Hepatocyte (in vitro differentiated cells): ENCODE measurements at places on chromosomes 5 and 9.
A peak's percentile ranks its signal among the peaks of the same experiment; 100 is the strongest.

DNA sequence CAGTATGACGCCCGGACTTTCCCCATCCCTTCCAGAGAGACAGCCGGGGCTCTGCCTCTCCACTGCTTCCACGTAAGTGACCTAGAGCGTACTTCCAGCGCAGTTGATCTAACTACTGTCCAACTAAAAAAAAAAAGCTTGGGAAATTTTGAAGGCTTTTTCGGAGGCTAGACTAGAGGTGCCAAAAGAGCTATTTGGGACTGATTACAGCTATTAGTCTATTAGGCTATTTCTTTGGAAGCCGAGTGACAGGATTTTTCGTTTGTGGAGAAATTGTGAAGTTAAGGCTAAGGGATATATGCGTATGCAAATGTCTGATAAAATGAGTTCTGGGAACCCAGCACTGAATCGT lies 1.5 kb downstream of the CCNO start:
- DNase-seq: no peak

GRCh38 chr9:83334320-83334719 lies 203.9 kb downstream of the FRMD3 start:
- peak; percentile 90 for DNase-seq

GRCh38 chr9:128706671-128707381 lies 4.5 kb downstream of the PKN3 start:
- DNase-seq: no peak

DNA sequence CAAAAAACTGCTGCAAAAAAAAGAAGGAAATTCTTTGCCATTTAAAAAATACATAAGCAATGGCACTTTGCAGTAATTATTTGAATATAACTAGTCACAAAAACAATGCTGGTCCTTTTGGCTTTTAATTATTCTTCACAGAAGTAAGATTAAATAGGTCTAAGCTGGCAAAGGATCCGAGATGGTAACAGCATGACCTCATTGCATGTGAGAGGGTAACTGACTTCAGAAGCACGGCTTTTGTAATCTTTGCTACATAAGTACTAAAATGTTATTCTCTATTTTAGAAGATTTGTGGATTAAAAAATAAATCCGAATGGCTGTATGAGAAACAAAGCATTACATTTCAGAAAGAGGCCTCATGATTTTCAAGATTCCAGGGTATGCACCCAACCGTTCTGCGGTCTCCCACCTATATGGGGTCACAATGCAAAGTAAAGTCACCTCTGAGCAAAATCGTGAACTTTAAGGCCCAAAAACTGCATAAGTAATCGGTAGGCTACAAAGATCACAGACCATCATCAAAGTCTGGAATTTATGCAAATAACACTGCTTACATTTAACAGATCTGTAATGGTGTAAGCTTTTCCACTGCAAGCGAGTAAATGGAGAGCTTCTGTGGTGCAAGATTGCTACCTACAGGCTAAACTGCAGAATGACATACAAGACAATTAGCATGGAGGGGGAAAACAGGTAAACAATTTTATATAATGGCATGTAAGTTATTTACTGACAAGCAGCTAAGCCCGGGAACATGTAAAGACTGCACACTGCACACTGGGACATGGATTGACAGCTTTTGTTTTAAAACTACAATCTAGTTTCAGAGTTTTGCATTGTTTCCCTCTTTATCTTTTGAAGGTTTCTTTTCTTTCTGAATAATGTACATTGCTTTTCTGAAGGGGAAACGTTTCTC lies 231.6 kb downstream of the SLF1 start:
- peak; percentile 61 for DNase-seq

- DNase-seq: no peak
These were observed 117.2 kb downstream of the CDC42SE2 start for GRCh38 chr5:131381021-131381420.

DNA sequence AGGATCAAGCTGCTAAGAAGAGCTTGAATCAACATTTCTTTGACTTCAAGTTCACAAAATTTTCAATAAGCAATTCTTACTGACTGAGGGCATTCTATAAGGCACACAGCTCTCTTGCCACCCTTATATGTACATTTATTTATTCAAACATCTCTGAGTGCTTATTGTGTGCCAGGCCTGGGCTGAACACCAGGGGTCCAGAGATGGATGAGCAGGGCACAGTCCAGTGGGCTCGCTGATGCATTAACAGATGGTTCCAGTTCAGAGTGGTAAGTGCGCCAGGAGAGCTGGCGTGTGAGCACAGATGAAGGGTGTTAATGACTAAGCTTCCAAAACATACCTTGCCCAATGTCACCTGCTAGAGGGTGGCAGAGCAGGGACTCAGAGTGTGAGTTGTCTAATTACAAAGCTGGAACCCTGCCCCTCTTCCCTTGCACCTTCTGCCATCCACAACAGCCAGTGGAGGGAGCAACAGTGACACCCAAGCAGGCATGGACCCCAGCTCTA lies 24.6 kb downstream of the ALG2 start:
- no peak for DNase-seq

GRCh38 chr5:94571415-94571814 lies 47.0 kb downstream of the KIAA0825 start:
- DNase-seq: no peak

GRCh38 chr5:173333925-173334661 lies 5.9 kb upstream of the STC2 start:
- no peak for DNase-seq

- no peak for DNase-seq
These were observed 662.0 kb upstream of the CDH18 start for GRCh38 chr5:20649966-20650365.

GRCh38 chr5:36073595-36074216 lies 7.0 kb upstream of the UGT3A2 start:
- DNase-seq: peak; percentile 26

GRCh38 chr5:74587300-74587699 lies 53.2 kb downstream of the ENC1 start:
- no peak for DNase-seq

- no peak for DNase-seq
These were observed 18.2 kb upstream of the MLANA start for GRCh38 chr9:5872511-5872910.

DNA sequence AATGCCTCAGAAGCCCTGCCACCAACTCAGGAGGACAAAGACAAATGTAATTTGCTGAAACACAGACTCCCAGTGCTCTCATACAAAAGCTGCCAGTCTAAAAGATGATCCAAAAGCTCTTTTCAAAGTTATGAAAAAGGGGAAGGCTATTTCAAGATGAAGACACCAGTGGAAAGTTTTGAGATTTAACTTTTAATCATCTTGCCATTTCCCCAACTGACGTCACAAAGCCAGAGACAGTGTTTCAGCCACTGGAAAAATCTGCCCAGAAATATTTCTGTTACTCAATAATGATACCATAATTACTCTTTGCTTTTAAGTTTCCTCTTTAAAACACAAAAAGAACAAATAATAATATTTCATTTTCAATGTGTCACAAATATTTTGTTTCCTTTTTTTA lies 20.9 kb downstream of the ENG start:
- no peak for DNase-seq

DNA sequence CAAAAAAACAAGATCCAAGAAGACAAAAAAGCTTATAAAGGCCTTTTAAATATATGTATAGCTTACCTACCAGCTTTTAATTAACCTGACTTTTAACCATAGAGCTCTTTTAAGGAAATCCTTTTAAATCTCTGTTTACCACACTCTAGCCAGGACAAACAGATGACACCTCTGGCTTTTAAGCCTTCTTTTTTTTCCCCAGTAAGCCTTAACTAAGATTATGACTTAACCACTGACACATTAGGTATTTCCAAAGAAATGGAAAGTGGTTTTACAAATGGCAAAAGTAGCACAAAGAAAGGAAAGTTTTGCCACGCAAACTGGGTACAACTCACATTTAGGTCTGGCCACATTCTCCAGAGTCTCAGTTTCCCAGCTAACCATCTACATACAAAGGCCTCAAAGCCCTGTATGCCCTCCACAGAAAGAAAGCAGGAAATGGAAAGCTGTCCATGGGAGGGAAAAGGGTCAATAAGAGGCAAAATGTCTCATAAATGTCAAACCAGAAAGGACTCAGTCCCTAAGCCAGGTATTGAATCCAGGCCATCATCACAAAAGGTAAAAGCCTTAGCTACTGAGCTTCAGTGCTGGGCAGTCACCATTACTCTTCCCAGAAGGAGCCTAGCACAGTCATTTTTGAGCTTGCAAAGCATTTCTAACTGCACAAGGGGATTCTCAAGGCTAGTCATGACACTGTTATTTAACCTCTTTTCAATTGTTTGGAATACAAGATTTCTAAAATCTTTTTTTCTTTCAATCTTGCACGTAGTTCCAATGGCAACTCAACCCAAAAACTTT lies 19.7 kb downstream of the TMEM161B start:
- DNase-seq: no peak

DNA sequence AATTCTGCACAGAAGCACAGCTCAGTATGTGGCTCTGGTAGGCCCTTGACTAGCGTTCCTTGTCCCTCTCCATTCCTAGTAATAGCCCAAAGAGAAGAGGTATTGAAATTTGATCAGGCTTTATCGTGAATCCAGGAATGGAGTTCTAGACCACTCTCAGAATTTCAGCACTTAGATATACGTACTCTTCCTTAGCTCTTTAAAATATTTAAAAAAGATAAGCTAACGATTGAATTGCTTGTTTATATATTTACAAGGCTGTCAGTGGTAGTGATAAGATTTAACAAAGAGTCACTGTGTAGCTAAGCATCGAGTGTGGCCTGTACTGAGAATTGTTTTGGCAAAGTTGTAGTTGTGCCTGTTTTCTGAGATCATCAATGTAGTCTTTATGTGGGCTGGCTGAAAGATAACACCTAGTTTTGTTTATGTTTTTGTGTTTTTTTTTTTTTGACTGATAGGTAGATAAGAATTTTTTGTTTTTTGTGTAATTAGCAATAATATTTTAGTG lies 2.5 kb downstream of the KIAA1958 start:
- no peak for DNase-seq

GRCh38 chr9:94666364-94667099 lies 27.2 kb upstream of the FBP1 start:
- DNase-seq: peak; percentile 70

DNA sequence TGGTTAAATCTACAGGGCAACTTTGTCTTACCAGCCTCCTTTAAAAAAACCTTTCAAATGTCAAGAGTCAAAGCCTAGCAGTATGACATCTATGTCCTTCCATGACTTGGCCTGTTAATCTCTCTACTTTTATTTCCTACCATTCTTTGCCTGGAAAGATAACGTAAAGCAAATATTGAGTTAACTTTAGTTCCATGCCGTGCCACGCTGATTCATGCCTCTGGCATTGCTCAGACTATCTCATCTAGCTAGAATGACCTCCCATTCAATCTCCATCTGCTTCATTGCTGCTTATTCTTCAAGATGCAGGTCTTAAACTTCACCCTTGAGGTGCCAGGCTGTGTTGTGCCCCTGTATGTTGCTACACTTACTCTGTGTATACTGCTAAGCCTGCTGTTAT lies 729.8 kb downstream of the EFNA5 start:
- peak; percentile 65 for DNase-seq

GRCh38 chr5:97118261-97119006 lies 24.0 kb downstream of the LIX1 start:
- DNase-seq: no peak

DNA sequence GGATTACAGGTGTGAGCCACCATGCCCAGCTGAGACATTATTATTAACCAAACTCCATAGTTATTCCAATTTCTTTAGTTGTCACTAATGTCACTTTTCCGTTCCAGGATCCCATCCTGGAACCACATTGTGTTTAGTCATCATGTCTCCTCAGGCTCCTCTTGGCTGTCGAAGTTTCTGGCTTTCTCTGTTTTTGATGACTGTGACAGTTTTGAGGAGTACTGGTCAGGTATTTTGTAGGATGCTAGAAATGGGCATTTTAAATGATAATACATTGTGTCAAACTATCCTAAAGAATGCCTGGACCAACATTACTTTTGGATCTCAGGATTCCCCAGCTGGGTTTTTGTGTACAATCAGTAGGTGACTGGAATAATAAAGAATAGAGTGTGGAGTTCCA lies 19.8 kb upstream of the NEUROG1 start:
- no peak for DNase-seq
